Amniotic epithelial cell (primary cell): ENCODE measurements at places on chromosomes 7 and 10.

DNA sequence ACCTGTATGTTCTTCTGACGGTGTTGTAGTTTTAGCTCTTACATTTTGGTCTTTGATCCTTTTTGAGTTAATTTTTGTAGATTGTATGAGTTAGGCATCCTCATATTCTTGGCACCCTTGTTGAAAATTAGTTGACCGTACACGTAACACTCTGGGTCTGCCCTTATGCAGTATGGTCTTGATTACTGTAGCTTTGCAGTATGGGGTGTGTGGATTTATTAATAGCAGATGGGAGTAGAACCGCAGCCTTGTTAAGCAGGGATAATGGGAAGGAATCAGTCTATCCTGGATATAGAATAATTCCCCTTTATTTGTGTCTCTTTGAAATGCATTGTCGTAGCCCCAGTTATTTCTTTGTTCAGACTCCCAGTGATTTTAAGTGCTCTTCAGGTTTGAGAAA is 95.5 kb downstream of the UBE3C start:
- no peak for DNase-seq

GRCh38 chr7:100827330-100828226 is at the start of gene EPHB4:
EPHB4 (minus strand) TSS chr7:100827523; CDS start chr7:100827030, 493 bp downstream.
- DNase-seq, result peak; percentile 69

DNA sequence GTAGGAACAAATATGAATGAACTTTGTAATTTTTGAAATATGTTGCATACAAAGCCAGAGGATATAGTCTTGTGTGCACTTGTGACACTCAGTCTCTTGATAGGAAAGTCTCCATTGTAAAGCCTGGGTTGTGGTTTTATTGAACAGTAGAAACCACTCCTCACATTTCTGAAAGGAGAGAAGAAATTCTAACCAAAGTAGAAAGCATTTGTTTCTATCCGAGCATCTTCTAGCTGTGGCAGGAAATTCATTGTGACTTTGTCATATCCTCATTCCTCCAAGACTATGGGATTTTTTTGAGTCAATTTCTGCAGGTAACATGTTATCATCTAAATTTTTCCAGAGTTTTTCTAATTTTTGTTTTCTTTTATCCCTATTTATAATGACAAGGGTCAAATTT is 55.5 kb upstream of the NCF1 start:
- no peak for DNase-seq

GRCh38 chr7:2256306-2257045 is 14.4 kb downstream of the NUDT1 start:
- no peak for DNase-seq
